ENCODE measurements at places on chromosomes 2 and 18.

DNA sequence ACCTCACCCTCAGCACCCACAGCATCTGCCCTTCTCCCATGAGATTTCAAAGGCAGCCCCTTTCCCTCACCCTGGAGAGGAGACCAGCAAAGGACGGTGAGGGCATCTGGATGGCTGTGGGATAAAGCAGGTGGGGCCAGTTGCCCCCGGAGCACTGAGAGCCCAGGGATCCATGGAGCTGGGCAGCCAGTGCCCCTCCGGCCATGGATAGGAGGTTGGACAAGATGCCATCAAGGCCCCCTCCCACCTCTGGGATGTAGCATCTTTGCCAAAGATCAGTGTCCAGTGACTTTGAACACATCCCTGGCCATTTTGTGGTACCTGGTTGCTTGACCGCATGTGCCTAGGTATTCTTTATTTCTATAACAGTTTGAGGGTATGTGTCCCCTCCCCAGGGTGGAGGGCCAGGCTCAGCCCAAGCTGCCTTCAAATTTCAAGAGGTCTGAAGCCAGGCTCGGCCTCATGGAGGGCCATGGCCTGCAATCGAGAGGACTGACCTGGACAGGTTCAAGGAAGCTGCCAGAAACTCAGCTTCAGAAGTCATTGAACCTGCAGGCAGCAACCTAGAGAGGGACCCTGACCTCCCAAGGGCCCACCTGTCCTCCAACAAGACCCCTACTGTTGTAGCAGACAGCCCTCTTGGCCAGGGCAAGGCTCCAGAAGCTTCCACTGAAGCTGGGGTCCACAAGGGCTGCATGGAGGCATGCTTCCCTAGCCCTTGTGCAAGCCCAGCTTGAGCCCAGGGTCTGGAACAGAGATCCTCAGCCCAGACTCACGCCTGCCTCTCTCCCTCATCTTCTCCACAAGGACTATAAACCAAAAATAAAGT is 55.5 kb upstream of the BIN1 start:
- no peak for DNase-seq

DNA sequence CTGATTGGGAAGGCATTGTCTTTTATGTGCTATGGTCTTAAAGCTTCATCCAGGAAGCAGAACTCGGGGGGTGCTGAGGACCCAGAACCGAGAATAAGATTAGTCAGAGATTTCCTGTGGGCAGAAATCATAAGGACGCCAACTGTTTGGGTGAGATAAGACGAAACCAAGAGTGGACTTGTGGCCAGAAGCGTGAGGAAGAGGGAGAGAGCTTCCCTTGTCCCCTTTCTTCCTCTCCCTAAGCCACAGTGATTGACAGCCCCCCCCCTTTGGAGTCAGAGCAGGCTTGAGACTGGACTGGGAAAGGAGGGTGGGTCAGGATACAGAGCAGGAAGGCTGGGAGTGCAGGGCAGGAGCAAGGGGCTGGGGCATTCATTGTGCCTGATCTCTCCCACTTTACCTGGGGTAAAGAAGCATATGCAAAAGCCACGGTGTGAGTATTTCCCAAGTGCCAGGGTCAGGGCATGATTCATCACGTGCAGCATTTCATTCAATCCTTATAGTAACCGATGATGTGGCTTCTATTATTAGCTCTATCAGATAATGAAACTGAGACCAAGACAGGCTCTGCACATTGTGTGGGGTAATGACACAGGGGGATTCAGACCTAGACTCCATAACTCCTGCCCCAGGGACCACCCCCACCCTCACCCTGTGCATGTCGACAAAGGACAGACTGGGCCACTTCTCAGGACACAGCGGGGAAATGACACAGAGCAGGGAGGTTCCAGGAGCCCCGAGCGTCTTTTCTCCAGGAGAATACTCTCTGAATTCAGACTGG is 3.0 kb upstream of the IL1RN start:
- no peak for DNase-seq

- DNase-seq = no peak
These were observed 171.0 kb upstream of the SIX3 start for GRCh38 chr2:44770221-44771195.

- DNase-seq = no peak
These were observed 13.3 kb upstream of the CDH7 start for GRCh38 chr18:65737471-65737955.

GRCh38 chr2:133044556-133044955 is 374.6 kb upstream of the LYPD1 start:
- DNase-seq = no peak

DNA sequence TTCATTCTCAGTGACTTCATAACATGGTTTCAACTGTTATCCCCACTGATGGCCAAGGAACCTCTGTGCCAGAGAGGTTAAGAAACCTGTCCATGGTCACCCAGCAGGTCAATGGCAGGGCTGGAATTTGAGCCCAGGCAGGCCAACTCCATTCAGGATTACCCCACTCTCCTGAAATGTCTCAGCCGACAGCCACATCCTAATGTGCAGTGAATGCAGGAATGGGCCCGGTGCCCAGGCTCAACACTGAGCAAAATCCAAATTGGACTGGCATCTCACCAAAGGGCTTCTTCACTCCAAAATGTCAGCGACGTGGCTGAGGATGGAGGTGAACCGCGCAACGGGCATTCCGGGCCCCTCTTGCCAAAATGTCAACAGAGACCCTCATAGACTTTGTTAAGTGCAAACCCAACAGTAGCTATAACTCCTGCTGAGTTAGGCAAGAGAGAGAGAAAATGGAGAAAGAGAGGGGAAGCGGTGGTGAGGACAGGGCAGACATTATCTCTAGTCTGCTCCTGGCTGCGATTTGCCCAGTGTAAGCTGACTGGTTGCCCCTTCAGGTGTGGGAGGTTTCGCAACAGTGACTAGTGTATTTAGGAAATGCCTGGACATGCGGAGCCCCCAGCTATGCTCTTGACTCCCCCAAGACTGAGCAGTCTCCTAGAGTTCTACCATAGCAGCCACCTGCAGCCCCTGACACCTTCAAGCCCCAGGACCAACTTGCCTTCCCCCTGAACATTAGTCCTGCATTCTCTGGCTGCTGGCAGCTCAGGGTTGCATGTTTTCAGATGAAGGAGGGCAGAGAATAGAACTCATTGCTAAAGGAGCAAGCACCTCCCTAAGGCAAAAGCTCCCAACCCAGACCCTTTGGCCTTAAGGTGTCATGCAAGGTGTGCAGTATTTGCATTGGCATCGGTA is 167.7 kb downstream of the ANAPC1 start:
- DNase-seq = no peak

- no peak for DNase-seq
These were observed 658.8 kb upstream of the ID2 start for GRCh38 chr2:8022908-8023640.

All from activated CD4-positive, alpha-beta T cell treated with anti-CD3 and anti-CD28 coated beads, Interleukin-2, amount 50 U/mL, for 1 hour (primary cell).